ENCODE measurements at places on chromosomes 4 and X.

- DNase-seq = peak; percentile 64
Observed at GRCh38 chr4:140103676-140104075, 50.3 kb downstream of the MAML3 start.

GRCh38 chrX:52933976-52934703, 24.2 kb downstream of the FAM156A start:
- DNase-seq = no peak

DNA sequence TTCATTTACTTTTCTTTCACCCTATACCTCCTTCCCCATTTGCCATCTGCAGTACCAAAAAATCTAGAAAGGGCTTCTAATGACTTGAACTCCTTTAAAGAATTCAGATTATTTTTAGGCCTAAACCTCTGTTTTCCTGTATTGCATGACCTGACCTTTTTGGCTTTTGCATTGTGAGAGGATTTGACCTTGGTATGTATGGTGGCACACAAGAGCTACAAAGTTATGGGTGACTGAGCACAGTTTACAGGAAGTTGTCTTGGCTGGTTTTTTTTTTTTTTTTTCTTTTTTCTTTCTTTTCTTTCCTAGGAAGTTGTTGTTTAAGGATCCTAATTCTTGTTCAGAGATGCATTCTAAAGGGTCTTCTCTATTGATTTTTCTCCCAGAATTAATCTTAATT, 32.0 kb upstream of the MTMR8 start:
- DNase-seq = no peak

- no peak for DNase-seq
Observed at GRCh38 chr4:15711762-15712161, 8.9 kb downstream of the BST1 start.

GRCh38 chrX:119655125-119655524, 37.8 kb downstream of the SEPTIN6 start:
- DNase-seq = peak; percentile 95

DNA sequence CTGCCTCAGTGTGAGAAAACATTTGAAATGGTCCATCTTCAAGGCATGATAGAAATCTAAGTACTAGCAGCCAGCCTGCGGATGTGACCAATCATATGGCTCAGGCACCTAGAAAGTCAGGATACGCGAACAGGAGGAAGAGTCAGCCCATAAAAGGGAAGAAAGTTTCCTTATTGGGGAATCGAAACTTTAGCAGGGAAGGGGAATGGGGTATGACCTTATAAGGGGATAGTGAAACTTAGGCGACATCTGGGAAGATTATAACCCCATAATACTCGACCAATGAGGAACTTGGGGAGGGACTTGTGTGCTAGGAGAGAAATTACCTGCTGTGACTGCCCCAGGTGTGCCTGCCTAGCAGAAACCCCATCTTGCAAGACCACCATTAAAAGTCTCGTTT, 26.2 kb upstream of the PYURF start:
- DNase-seq = no peak

DNA sequence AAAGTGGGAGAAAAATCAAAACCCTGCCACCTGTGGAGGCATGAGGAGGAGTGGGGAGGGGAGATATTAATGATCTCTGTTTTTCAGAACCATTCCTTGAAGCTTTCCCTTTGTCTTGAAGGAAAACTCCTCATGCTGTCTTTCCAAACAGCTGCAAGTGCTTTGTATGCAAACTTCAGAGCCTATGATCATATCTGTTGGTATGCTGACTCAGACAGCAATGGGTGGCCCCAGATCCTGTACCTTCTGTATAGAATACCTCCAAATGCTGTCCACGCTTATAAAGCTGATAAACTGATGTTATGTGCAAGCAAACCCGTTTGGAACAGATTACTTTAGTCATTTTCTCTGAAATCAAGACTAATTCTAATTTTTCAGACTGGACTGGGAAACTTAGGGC, 31.9 kb downstream of the BMP15 start:
- DNase-seq = no peak

DNA sequence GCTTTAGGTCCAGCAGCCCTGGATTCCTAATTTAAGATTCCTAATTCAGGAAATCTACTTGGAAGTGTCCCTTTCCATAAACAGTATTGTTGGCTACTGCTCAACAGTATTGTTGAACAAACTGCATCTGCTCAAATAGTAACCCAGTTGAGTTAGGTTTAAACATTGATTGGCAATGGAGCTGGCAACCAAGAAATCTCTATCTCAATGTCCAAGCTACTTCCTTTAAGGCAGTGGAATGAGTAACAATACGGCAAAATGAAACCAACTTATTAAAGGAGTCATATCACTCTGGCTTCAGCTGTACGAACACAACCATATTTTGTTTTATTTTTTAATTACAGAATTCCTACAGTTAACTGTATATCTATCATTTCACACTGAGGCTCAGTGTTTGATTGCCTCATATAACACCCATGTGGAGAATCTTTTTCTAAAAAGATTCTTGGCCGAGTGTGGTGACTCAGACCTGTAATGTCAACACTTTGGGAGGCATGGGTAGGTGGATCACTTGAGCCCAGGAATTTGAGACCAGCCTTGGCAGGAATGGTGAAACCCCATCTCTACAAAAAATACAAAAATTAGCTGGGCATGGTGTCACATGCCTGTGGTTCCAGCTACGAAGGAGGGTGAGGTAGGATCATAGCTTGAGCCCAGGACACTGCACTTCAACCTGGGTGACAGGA, 71.7 kb upstream of the IL13RA1 start:
- peak; percentile 70 for DNase-seq

DNA sequence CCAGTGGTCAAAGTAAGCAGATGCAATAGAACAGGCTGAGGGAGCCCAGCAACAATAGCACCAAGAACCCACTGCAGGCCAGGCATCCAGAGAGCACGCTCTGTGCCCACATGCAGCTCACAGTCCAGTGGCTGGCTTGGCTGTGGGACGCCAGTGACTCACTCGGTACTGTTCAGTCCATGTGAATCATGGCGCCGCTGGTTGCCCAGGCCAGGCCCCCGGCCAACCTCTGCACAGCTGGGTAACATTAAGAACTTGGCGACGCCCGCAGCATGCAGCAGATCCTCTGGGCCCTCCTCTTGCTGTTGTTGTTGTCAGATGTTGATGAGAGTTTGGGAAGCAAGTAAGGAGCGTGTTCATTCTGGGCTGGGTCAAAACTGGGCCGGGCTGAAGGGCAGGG, 60.5 kb downstream of the MSX1 start:
- DNase-seq = no peak

DNA sequence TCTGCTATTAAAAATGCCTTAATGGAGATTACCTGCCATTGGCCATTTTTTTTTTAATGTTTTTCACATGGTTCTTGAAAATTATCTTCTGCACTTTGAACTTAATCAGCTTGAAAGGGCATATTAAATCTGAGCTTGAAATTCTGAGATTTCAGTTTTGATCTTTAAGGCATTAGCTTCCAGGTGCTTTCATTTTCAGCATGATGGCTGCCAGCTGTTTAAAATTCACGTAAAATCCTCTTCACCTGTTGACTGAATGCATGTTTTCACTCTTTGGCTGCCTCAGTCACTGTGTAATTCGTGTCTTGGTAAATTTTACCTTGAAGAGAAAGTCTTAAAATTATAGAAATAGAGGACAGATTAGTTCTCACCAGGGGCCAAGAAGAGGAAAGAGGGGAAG, 39.6 kb downstream of the SMAD1 start:
- no peak for DNase-seq

DNA sequence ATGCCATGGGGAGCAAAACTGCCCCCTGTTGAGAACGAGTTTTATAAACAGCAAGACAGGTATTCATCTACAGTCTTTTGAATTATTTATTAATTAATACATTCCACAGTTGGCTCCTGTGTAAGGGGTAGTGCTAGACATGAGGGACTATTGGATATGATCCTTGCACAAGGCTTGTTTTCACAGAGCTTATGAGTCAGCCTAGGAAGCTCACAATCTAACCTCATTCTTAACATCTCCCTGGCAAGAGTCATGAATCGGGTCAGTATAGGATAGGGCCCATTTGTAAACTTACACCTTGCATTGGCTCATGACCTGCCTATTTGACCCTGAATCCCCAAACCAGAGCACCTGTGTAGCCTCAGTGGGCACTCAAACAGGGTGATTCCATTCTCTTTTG, 209.1 kb upstream of the HCCS start:
- peak; percentile 78 for DNase-seq

DNA sequence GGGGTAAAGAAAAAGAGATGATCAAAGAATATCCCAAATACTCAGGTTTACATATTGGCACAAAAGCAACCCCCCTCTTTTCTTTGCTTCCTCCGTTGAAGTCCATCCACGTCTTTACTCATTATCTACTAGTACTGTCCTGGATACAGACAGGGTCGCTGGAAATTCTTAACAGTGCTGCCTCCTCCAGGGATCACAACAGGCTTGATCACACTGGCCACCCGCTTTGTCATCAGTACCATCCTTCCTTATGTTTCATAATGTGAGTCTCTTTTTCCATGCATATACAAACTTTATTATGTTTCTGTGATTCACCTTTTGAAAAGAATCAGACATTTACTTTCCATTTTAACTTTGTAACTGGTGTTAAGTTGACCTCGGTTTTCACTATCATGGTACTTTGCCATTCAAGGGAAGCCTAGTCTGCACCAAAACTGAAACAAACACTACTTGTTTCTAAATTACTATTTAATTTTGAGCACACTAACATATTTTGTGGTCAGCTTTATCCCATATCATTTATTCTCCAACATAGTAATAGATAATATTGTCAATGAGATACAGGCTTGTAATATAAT, 387.5 kb upstream of the PPP1R2C start:
- no peak for DNase-seq

- DNase-seq = peak; percentile 5
Observed at GRCh38 chrX:6024204-6024603, 204.5 kb downstream of the NLGN4X start.

DNA sequence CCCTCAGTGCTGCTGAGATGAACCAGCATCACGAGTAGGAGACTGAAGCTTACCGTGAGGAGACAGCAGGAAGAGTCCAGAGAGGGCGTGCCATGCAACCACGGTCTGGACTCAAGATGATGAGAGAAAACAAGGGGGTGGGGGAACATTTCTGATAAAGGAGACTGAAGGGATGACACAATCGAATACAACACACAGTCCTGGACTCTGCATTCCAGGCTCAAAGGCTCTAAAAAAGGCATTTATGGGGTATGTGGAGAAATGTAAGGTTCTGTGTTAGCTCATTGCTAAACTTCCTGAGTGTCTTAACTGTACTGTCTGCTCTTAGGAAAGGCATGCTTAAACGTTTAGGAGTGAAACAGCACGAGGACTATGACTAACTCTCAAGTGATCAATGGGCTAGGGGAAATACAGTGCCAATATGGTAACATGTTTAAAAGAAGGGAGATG, 20.6 kb upstream of the IRAK1 start:
- peak; percentile 96 for DNase-seq

DNA sequence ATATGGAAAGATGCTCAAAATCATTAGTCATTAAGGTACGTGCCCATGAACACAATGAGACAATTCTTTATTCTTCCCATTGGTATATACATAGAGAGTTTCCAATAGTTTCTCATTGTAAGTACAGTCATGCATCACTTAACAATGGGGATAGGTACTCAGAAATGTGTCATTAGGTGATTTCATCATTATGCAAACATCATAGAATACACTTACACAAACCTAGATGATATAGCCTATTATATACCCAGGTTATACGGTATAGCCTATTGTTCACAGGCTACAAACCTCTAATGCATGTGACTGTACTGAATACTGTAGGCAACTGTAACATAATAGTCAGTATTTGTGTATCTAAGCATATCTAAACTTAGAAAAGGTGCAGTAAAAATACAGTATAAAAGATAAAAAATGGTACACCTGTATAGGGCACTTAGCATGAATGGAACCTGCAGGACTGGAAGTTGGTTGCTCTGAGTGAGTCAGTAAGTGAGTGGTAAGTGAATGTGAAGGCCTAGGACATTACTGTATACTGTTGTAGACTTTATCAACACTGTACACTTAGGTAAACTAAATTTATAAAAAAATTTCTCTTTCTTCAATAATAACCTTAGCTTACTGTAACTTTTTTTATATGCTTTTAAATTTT, 49.6 kb downstream of the KLHL13 start:
- no peak for DNase-seq

DNA sequence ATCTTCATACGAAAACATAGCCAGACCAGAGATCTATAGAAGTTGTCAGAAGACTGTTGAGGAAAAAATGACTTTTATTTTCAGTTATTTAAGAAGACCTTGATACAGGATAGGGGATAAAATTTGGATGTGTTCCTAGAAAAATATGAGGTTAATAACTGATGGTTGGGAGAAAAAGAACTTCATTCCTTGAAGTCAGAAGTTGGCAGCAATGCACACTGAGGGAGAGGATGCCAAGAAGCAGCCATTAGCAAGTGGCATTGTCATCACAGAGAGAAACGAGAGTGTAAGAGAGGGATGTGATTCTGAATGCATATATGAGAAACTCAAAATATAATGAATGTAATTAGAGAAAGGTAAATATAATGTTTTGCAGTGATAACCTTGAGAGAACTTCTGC, 382.1 kb upstream of the EPHA5 start:
- peak; percentile 3 for DNase-seq

- no peak for DNase-seq
Observed at GRCh38 chrX:17654116-17654515, 83.2 kb upstream of the SCML1 start.

Data from iris pigment epithelial cell (primary cell).